IPS-NIHi11 (cell line): ENCODE measurements at places on chromosomes 3 and 15.

GRCh38 chr3:155944081-155944480, 73.6 kb downstream of the GMPS start:
- no peak for DNase-seq

DNA sequence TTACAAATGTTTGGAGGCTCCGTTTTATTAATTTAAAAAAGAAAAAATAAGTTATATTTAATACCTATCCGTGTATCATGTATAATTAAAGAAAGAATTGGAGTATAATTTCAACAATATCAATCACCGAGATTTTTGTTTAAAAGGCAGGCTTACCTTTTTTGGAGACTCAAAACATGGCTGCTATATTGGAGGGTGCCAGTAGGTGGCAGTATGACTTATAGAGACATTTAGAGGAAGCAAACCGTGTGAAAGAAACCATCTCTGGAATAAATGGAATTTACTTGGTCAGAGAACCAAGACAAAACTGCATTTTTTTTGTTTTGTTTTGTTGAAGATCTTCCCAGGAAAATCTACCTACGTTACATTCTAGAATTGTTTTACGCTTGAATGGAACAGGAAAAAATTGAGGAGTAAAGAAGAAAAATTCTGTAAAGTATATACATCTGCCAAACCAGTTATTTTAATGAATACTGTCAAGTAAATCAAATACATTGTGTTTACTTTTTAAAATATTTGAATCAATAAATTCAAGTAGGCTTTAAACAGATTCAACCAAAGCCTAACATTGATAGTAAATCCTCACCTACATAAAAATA, 802.6 kb upstream of the ALCAM start:
- peak; percentile 31 for DNase-seq

DNA sequence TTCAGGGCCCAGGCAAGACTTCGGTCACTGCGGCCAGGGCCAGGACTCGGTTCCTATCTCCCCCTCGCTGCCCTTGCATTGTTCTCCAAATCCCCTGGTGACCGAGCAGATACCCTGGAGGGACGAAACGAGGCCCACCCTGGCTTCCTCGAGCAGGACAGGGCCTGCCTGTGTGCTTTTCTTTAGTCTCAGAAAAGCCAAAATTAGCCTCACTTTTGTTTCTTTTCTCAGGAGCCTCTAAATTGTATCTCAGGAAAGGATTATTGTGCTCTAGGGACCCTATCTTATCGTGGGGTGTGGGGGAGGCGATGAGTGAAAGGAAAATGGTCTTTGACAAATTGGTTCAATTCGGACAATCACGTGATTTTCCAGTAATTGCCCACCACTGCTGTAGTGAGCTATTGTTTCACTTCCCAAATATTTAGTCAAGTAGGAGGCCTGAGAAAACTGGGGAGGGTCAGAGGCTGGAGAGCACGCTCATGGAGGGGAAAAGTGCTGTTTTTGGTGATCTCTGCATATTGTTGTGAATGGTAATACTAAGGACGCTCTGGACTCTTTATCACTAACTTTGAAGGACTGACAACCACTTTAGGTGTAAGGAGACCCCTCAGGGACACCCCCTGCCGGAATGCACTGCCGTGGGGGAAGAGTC, 61.6 kb downstream of the TMEM44 start:
- no peak for DNase-seq

DNA sequence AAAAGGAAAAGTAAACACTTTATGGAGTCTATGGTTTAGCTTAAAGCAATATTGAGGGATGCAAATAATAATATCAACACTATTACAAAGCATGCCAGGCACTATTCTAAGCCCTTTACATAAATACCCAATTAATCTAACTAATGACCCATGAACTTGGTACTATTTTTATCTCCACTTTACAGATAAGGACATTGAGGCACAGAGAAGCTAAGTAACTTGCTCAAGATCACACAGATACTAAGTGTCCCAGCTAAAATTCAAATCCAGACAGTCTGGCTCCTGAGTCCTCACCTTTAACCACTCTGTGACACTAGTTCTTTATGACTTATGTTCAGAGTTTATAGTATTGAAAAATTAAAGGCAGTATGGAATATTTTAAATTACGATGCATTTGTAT, 5.6 kb downstream of the MBD4 start:
- DNase-seq = no peak

DNA sequence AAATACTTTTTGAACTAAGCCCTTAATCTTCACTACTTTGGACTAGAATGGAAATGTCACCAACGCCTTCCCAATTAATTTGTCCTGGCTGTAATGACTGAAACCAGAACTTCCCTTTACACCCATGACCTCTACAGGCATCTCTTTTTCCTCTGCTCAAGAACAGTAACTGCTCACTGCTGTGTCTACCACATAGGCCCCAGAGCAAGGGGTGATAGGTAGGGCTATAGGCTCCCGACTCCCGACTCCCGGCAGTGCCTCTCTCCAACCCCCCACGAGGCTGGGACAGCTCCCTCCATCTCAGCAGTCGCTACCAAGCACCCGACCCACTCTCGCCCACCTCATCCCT, 384 bp upstream of the LEKR1 start:
- DNase-seq = no peak

GRCh38 chr3:43146599-43146998, 40.7 kb upstream of the POMGNT2 start:
- no peak for DNase-seq

- DNase-seq = no peak
These were observed 250.9 kb upstream of the TPM1 start for GRCh38 chr15:62791694-62792093.

DNA sequence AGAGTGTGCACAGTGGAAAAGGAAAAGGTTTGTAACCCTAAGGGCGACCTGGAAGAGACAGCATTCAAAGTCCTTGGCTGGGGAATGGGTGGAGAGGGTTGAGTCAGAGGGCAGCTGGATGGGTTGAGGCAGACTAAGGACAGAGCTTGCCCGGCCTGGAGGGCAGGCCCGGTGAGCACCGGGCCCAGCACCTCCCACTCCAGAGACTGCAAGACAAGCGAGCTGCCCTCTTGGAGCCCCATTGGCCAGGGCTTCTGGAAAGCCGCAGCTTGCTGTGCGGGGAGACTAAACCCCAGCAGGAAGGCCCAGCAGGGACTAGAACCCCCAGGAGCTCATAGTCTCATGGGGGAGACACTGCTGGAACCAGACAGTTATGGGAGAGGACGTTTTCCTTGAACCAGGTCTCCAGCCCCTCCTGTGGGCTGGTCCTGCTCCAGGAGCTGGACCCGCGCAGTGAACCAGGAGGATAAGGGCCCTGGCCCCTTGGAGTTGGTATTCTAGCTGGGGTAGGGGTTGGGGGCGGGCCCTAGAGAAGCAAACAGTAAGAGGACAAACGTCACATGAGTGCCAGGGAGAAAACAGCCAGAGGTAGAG, 59.1 kb downstream of the RGMA start:
- peak; percentile 38 for DNase-seq

- DNase-seq = peak; percentile 52
These were observed 279.4 kb upstream of the TLE3 start for GRCh38 chr15:70376929-70377691.

GRCh38 chr3:148856384-148856783, 8.7 kb upstream of the CPA3 start:
- no peak for DNase-seq

DNA sequence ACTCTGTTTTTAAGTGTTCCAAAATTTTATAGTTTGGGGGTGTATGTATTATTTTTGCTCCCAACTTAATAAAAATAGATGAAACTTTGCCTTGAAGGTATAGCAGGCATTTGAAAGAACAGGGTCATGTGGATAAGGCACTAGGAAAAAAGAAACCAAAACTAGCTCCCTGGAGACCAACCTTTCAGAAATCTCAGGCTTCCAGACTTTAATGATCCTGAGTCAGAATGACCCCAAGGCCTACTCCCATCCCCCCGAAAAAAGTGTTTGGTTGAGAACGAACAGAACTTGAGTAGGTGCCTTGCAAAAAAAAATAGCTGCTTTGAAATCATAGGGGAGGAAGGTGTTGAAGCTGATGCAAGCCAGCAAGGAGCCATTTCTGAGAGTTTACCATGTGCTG, 309.5 kb downstream of the THSD4 start:
- no peak for DNase-seq

DNA sequence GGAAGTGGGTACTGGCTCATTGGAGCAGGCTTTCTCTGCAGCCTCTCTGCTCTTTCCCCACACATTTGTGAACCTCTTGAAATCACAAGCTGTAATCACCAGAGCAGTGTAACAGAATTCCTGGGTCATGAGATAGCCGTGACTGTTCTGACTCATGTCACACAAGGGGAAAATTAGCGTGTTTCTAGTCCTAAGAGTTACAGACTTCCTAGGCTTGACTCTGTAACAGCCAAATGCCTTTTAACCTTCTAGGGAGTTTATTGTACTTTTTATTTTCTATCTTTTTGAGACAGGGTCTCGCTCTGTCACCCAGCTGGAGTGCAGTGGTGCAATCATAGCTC, 54.7 kb upstream of the TRAK1 start:
- DNase-seq = no peak

DNA sequence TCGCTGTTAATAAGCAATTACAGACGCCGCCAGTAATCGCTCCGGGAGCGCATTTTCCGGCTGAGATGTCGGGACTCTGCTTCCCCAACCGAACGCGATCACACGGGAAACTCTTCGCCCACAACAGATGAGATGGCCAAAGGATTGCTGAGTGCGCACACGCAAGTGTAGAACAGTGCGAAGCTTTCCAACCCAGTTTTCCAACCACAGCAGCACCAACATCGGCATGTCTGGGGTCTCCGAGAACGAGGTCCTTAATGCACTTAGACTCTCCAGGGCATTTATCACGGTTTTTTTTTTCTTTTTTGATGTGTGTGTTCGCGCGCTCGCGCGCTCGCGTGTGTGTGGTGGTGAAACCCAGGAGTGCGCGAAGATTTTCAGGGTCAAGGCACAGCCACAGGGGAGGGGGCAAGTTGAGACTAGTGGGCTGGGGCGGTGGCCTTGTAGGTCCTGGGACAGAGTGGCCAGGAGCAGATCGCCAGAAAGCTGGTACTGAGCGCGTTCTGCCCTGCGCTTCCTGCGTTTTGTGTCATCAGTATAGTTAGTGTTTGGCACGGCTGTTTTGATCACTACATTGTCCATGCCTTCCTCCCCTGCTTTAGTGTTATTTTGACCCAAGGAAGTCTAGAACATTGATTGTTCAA, 1.8 kb upstream of the EOMES start:
- DNase-seq = no peak

DNA sequence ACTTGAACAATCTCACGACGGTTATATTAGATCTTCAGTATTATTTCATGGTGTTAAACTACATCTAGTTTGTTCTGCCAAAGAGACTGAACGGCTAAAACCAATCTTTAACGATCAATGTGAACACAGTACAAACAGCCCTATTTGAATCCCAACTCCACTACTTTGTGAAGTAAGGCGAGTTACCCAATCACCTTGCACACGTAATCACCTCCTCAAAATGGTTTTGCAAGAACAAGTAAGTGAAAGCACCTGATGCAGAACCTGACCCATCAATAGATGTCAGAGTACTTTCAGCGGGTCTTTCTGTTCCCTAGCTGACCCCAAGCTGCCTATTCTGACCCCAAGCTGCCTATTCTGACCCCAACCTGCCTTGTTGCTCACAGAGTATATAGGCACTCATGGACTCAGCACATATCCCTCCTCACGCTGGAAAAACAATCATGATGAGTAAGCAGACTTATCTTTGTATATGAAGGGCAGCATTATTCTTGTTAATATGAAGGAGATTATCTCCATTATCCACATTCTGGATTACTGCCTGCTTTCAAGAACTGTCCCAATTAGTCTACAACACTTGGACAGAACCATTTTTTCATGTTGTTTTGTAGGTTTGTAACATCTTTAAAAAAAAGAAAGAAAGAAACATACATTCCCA, 3.7 kb downstream of the KPNA1 start:
- no peak for DNase-seq

DNA sequence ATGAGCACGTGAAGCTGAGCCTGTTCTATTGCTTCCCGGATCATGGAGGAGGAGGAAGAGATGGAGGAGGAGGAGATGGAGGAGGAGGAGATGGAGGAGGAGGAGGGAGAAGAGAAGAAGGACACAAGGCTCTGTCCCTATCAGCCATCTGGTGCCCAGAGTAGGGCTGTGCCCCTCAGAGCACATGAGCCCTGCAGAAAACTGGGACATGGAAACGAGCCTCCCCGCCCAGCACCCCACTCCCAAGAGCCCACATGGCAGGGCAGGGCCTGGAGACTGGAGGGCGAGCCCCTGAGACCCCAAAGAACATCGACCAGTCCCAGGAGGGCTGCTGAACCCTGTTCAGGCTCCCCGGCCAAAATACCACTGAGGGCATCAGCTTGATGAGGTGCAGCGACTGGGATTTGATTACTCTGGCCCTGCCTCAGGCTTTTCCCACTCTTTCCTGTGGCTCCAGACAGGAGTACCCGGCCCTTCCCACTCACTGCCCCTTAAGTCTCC, 285.6 kb downstream of the UACA start:
- DNase-seq = no peak

- no peak for DNase-seq
These were observed 72.9 kb downstream of the RPLP1 start for GRCh38 chr15:69525543-69525942.

GRCh38 chr3:148510561-148510960, 187.1 kb upstream of the AGTR1 start:
- no peak for DNase-seq

- DNase-seq = no peak
These were observed 109.4 kb downstream of the FILIP1L start for GRCh38 chr3:100004931-100005330.

DNA sequence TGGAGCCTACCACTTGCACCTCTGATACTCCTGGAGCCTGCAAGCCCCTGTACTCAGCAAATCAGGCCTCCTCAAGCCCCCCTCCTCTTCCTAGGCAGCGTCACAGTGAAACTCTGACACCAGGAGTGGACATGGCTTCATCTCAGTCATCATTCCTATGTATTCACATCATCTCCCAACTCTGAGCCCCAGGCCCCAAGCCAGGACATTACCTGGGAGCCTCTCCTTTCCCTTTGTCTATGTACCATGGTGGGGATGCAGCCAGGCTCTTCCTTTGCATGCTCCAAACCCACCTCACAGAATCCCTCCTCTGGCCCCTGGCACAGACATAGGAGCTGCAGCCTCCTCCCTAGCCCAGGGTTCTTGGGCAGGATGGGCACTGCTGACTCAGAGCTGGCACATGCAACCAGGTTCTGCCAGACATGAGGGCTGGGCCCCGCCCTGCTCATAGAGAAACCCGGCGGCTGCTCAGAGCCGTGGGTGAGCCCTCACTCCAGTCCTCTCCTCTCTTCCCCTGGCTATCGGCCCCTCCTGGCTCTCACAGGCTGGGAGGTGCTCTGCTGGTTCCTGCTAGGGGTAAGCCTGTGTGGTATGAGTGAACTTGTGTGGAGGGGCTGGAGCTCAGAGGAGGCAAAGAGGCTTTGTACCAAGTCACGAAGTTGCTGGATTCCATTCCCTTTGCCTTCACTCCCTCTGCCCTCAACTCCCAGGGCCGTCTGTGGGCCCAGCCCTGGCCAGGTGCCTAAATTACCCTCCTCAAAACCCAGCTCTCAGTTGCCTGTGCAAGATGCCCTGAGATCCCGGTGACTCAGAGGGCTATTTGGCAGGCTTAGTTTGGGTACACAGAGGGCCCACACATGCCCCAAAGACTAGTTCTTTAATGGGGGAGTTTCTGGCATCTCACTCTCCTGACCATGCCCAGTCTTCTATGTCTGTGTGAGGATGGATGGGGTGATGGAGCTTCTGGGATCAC, 1.9 kb upstream of the PLCD1 start:
- DNase-seq = no peak

- no peak for DNase-seq
These were observed 29.2 kb downstream of the SRPRB start for GRCh38 chr3:133834621-133835417.
